Esophagus muscularis mucosa (tissue), 4 donors: ENCODE measurements at places on chromosomes 2 and 18.
A peak's percentile ranks its signal among the peaks of the same experiment; 100 is the strongest.

- H3K27ac ChIP-seq = no peak overlapping the region
- no peak overlapping the region for H3K4me3 ChIP-seq
- no peaks in the 10 kb centered on the region for H3K36me3 ChIP-seq
- H3K4me1 ChIP-seq = no peaks in the 10 kb centered on the region
- no peak for DNase-seq
- no peaks in the 10 kb centered on the region for H3K27me3 ChIP-seq
These were observed 120.1 kb downstream of the KCNF1 start for GRCh38 chr2:11031876-11032275.

DNA sequence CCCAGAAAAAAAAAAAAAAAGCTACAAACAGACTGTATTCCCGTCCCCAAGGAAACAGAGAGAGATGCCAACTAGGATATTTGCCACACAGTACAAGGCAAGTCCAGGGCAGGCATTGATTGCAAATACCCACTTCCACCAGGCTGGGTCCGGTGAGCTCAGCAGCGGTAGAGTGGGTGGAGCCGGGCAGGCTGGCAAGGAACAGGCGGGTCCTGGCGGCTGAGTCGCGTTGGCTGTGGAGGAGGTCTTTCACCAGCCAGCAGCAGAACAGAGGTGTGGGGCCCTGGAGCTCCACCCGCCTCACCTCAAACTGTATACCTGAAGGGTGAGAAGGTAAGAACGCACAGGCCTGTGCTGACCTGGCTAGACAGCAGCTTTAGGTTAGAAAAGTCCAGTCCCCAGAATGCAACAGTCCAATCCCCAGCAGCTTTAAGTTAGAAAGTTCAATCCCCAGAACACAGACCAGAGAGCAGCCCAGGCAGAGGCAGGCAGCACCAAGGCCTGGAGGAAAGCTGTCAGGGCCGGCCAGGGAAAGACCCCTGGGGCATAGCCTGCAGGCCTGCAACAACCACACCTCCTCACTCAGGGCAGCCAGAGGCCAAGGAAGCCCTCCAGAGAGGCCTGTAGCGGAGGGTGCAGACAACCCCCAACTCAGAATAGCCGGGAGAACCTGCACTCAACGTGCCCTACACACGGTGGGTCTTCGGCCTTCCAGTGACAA lies 21.9 kb upstream of the MTERF4 start:
- H3K4me1 ChIP-seq = no peaks in the 10 kb centered on the region
- H3K4me3 ChIP-seq = no peak overlapping the region
- no peak for DNase-seq
- H3K27ac ChIP-seq = no peak overlapping the region

GRCh38 chr2:199716807-199717586 lies 134.0 kb downstream of the FTCDNL1 start:
- H3K4me1 ChIP-seq = peaks cover 3% of the 10 kb centered on the region
- H3K27me3 ChIP-seq = no peaks in the 10 kb centered on the region
- H3K36me3 ChIP-seq = no peaks in the 10 kb centered on the region

DNA sequence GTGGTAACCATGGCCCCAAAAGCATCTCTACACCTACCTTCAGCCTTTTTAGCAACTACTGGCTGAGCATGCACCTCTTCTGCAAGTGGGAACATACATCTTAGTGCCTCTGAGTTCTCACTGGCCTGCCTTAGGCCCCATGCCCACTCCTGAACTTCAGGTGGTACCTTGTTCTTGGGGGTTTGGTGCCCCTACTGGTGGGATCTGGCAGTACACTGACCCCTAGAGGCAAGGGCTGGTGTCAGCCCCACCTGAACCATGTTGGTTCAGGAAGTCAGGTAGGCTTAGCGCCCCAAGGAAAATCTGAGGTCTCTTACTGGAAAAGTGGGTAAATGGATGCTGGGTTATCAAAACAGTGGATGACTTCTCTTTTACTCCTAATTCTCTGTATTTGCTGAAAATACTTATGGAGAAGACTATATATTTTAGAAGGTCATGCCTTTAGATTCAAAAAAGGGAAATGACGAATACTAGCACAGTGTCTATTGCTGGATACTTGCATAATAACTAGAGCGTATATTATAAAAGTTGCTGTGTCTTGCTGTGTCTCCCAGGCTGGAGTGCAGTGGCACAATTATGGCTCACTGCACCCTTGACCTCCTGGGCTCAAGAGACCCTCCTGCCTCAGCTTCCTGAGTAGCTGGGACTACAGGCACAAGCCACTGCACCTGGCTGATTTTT lies 84.6 kb downstream of the RAB31 start:
- peaks cover 8% of the 10 kb centered on the region for H3K4me1 ChIP-seq
- no peak overlapping the region for H3K4me3 ChIP-seq
- DNase-seq = no peak
- peaks cover 18% of the 10 kb centered on the region for H3K36me3 ChIP-seq

DNA sequence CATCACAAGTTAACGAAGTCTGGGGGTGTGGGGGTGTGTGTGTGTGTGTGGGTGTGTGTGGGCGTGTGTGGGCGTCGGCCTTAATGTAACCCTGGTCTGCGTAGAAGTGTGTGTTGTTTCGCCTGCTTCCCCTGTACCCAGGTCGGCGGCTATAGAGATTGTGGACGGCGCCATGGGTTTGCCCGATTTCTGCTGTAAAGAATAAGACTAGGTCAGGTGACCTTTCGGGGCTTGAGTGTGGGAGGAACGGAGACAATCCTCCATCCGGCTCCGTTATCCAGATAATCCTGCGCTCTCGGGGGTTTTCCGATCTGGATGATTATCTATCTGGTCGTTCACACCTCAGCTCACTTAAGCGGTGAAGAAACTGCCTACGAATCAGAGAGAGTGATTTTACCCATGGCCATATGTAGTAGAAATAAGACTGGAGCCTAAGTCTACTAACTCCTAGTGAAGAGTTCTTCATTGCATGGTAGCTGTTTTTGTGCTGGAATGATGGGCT lies 543 bp downstream of the HADHB start:
- peak overlapping the region; percentile 91 for H3K4me3 ChIP-seq
- DNase-seq = no peak
- no peaks in the 10 kb centered on the region for H3K27me3 ChIP-seq
- peaks cover 32% of the 10 kb centered on the region for H3K4me1 ChIP-seq

GRCh38 chr18:28432339-28432738 lies 255.4 kb upstream of the CDH2 start:
- H3K27ac ChIP-seq = no peak overlapping the region
- H3K36me3 ChIP-seq = no peaks in the 10 kb centered on the region
- no peak overlapping the region for H3K4me3 ChIP-seq
- no peaks in the 10 kb centered on the region for H3K27me3 ChIP-seq
- no peak for DNase-seq

- no peak overlapping the region for H3K4me3 ChIP-seq
- no peak overlapping the region for H3K27ac ChIP-seq
- no peaks in the 10 kb centered on the region for H3K27me3 ChIP-seq
- peaks cover 14% of the 10 kb centered on the region for H3K4me1 ChIP-seq
These were observed 294.5 kb downstream of the CNTNAP5 start for GRCh38 chr2:124319577-124319976.

GRCh38 chr18:50836521-50836957 lies 16.7 kb upstream of the MRO start:
- no peak overlapping the region for H3K4me3 ChIP-seq
- no peak for DNase-seq
- no peaks in the 10 kb centered on the region for H3K27me3 ChIP-seq

DNA sequence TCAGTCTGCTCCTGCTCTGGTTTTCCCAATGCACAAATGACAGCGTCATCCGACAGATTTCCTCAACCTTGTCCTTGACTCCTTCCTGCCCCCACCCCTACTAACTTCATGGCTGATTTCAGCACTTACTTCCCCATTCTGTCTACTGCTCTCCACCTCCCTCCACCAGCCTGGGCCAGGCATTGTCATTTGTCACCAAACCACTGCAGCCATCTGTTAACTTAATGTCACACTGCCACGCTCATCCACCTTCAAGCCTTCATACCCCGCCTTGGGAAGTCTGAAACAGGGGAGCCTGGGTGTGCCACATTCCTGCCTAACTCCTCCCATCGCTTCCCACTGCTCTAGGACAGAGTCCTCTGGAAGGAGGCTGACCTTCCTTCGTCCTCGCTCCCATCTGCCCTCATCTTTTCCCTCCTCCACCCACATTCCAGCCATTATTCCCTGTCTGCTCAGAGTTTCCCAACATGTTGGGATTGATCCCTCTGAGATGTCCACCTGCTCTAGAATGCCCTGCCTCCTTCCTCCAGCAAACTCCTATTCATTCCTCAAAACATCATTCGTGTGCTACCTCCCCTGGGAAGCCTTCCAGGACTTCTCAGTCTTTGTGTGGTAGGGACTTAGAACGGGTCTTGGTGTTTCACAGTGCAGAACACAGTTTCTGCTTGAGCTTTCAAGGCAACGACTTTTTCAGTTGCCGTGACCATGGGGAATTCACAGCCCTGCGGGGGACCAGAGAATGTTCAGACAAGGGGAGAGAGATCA lies 42.2 kb upstream of the SMAD7 start:
- H3K27ac ChIP-seq = peak overlapping the region; percentile 60
- DNase-seq = no peak
- H3K4me1 ChIP-seq = peaks cover 77% of the 10 kb centered on the region
- H3K4me3 ChIP-seq = no peak overlapping the region
- no peaks in the 10 kb centered on the region for H3K27me3 ChIP-seq

GRCh38 chr18:3048121-3048520 lies 35.2 kb upstream of the LPIN2 start:
- H3K36me3 ChIP-seq = no peaks in the 10 kb centered on the region
- no peak overlapping the region for H3K27ac ChIP-seq
- DNase-seq = no peak
- no peaks in the 10 kb centered on the region for H3K27me3 ChIP-seq
- H3K4me1 ChIP-seq = peaks cover 5% of the 10 kb centered on the region

DNA sequence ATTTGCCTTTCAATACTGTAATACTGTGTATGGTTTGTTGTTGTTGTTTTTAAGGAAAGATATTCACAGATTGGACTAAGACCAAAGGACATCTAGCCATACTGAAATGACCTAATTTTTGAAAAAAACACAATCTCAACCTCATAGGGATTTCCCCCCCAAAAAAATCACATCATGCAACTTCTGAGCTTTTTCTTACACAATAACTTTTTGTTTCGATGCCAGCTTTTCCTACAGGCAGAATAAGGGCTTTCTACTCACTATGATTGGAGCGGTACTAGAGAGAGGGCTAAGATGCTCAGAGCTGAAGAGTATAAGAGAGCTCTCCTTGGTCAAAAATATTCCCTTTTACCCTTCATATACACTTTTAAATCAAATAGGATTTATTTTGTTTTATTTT lies 32.4 kb upstream of the SLC3A1 start:
- no peaks in the 10 kb centered on the region for H3K36me3 ChIP-seq
- H3K27me3 ChIP-seq = no peaks in the 10 kb centered on the region
- H3K27ac ChIP-seq = no peak overlapping the region
- H3K4me3 ChIP-seq = no peak overlapping the region

DNA sequence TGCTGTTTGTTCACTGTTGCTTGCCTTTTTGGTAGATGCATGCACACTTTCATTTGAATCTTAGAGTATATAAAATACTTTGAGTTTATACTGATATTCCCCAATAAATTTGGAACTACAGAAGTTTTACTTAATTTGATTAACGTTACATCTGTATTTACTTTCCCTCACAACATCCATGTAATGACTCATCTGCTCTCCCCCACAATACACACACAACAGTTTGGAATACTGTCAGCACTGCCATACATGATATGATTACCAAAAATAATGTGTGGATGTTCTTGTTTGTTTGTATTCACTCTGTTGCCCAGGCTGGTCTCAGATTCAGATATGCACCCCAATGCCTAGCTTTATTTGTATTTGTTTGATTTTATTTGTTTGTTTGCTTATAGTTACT lies 144.2 kb downstream of the WDR7 start:
- no peaks in the 10 kb centered on the region for H3K36me3 ChIP-seq
- no peak overlapping the region for H3K4me3 ChIP-seq
- no peak for DNase-seq
- no peaks in the 10 kb centered on the region for H3K4me1 ChIP-seq

GRCh38 chr2:36371070-36371874 lies 15.7 kb downstream of the CRIM1 start:
- no peak overlapping the region for H3K4me3 ChIP-seq
- H3K27me3 ChIP-seq = no peaks in the 10 kb centered on the region
- H3K4me1 ChIP-seq = peaks cover 100% of the 10 kb centered on the region
- H3K36me3 ChIP-seq = peaks cover 5% of the 10 kb centered on the region
- DNase-seq = no peak

- no peaks in the 10 kb centered on the region for H3K27me3 ChIP-seq
- H3K36me3 ChIP-seq = peaks cover 8% of the 10 kb centered on the region
- H3K4me3 ChIP-seq = no peak overlapping the region
- H3K4me1 ChIP-seq = no peaks in the 10 kb centered on the region
- no peak for DNase-seq
These were observed 13.3 kb downstream of the BCL2L11 start for GRCh38 chr2:111134055-111134454.

DNA sequence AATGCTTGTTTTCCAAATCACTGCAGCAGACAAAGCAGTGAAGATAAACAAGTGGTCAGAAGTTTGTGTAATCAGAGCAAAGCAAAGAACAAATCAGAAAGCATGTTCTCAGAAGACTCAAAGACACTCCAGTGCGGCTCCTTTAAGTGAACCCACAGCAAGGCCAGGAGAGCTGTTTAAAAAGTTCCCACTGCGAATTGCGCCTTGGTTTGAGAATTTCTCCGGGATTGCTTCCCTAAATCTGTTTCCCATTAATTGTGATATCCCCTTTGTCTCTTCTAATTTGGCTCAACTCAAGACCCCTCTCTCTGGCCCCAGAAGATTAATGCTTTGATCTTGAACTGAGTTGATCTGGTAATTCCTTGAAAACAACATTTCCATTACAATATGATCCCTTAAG lies 122.4 kb upstream of the BCL2L11 start:
- DNase-seq = no peak
- peaks cover 13% of the 10 kb centered on the region for H3K4me1 ChIP-seq
- no peaks in the 10 kb centered on the region for H3K27me3 ChIP-seq
- H3K36me3 ChIP-seq = no peaks in the 10 kb centered on the region

DNA sequence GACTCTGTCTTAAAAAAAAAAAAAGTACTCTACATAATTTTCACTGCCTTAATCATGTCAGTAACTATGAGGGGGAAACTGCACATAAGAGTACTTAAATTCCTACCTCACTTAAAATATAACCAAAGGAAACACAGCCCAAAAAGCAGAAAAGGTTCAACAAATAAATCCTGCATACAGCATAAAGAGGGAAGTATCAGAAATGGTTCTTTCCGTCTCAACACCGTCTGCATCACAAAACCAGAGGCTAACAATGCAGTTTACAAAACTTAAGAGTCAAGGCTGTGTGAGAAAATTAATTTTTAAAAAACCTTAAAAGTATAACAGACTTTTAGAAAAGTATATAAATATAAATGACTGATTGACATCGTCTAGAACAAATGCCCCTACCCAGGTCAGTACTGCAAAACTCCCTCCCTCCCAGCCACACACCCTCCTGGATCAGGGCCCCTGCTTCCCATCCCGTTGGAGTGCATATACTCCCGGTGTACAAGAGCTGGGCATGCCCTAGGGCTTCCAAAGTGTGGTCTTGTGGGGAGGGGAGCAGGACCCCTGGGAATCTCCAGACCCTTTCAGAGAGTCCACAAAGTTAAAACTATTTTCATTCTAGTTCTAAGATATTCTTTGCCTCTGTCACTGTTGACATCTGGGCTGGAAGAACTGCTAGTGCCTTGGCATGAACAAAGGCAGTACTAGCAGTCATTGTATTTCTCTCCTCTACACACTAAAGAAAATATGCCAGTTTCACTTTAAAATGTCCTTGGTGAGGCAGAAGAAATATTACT lies 67.0 kb upstream of the SERTAD2 start:
- no peaks in the 10 kb centered on the region for H3K36me3 ChIP-seq
- H3K27ac ChIP-seq = no peak overlapping the region
- H3K27me3 ChIP-seq = no peaks in the 10 kb centered on the region
- H3K4me3 ChIP-seq = no peak overlapping the region
- H3K4me1 ChIP-seq = peaks cover 4% of the 10 kb centered on the region
- DNase-seq = no peak
